ENCODE measurements at places on chromosomes 3 and 15.

- DNase-seq: no peak
Observed at GRCh38 chr3:13785351-13785750, 94.5 kb downstream of the WNT7A start.

- peak; percentile 94 for DNase-seq
Observed at GRCh38 chr3:88038566-88038965, 20.2 kb downstream of the CGGBP1 start.

DNA sequence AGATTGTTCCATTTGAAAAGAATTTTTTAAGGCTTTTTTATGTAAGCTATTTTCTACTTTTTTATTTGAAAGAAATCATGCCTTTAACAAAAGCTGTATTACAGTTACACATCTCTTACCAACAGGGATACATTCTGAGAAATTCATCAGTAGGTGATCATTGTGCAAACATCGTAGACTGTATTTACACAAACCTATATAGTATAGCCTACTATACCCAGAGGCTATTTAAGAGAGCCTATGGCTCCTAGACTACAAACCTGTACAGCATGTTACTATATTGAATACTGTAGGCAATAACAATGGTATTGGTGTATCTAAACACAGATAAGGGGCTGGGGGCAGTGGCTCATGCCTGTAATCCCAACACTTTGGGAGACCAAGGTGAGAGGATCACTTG lies 43.1 kb downstream of the PEAK1 start:
- no peak for DNase-seq

- DNase-seq: peak; percentile 2
Observed at GRCh38 chr3:126156468-126156867, 23.9 kb downstream of the ALDH1L1 start.

DNA sequence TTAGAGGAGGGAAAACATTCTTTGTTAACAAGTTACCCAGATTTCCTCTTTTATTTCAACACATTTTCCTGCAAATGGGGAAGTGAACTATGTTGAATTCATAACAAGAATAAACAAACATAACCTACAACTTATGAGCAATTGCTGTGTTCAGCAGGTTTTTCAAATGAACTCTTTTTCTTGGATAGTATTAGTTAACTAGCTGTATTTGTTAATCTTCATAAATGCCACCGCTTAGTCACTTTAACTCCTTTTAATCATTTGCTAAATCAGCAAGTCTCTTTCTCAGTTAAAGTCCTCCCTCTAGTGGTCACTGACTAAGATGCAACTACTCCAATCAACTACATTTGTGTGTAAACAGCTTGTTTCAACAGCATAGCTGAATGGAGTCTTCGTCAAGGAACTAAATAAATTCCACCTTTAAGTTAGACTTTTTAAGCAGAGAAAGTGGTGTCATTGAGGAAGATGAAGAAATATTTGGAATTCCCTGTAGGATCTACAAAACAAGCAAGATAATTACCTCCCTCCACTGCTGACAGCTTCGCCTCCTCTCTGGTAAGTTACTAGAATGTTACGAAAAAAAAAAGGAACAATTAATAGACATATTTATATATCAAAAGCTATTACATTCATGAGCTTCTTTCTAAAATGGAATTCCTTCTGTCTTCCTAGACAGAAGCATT lies 1122.0 kb downstream of the ROBO1 start:
- peak; percentile 84 for DNase-seq

GRCh38 chr15:50180091-50180490 lies 1.9 kb upstream of the SLC27A2 start:
- DNase-seq: no peak

GRCh38 chr3:197836244-197836643 lies 45.2 kb downstream of the LRCH3 start:
- no peak for DNase-seq

DNA sequence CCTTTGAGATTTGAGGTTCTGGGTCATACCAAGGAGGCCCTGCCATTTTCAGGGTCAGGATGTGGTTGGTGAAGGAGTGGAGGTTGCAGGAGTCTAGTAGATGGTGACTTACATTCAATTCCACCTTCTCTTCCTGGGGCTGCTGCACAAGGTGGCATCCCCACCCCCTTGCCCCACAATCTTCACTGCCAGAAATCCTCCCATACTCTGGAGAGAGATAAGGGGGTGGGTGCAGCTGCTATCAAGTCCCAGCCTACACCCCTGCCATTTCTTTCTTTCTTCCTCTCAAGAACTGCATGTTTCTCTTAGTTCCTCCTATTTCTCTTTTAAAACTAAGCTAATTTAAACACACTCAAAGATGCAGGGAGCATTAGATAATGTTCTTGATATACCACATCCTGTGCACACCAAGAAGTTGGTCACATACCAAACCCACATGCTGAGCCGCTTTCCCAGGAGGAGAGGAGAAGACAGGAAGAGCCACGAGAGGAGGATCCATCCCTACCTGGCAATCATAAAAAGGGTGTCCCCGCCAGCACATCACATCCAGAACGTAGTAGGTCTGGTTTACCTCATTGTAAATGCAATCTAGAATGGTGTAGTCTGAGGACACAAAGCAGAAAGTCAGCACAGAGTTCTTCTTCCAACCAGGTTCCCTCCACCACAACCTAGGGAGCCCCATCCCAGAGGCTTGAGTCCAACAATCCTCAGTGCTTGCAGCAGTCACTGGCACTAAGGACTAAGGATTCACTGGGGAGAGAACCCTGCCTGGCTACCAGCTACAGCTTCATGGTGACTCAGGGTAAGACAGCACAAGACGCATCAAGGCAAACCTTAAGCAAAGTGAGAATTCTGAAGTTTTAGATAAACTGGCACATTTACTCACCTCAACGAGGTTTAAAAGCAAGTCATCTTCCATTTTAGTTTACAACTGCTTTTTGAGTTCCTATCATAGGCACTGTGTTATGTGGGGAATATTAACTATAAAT lies 18.5 kb downstream of the SNUPN start:
- peak; percentile 29 for DNase-seq

DNA sequence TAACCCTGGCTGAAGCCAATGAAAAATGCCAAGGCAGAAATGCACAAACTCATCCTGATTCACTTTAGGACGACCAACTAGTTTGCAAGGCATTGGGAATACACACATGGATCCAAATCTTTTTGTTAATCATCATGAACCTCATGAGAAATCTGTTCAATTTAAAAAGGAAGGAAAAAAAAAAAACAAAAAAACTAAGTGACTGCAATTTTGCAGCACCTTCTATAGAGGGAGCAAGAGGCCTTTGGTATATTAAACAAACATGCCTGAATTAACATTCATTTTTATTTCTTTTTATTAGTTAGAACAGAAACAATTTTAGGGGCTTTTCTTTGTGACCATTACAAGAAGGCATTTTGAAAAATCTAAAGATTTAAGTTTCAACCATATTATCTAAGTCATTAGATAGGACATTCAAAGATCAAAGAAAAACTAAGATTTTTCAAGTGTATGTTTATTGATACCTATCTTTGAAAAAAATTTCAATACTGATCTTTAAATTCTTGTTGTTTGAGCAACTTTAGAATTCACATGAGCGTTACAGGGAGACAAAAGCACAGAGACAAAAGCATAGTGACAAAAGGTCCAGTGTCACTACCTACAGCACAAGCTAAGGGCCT lies 182.4 kb downstream of the CBLB start:
- DNase-seq: peak; percentile 63

- DNase-seq: peak; percentile 21
Observed at GRCh38 chr15:37204692-37205091, 104.3 kb upstream of the MEIS2 start.

Data from fibroblast of mammary gland (primary cell).